ENCODE measurements at places on chromosomes 4 and X. TPM values are rescaled to one million over a fixed set of nuclear protein-coding genes. Genes with fewer than 3 reads are reported as not detected.

- DNase-seq: no peak
Observed at GRCh38 chr4:9898596-9899305, 117.3 kb downstream of the DRD5 start.

- no peak for DNase-seq
Observed at GRCh38 chrX:1592470-1593142, 1.2 kb downstream of the AKAP17A start.

- no peak for DNase-seq
Observed at GRCh38 chr4:189494407-189494806, 446.3 kb upstream of the FRG1 start.

GRCh38 chr4:1582227-1582626, 101.9 kb downstream of the FAM53A start:
- no peak for DNase-seq

GRCh38 chrX:18951032-18951431, 32.9 kb downstream of the PHKA2 start:
- DNase-seq: no peak

- no peak for DNase-seq
Observed at GRCh38 chr4:137300776-137301175, 231.5 kb downstream of the PCDH18 start.

GRCh38 chr4:20456407-20456806, 204.7 kb downstream of the SLIT2 start:
- DNase-seq: no peak

DNA sequence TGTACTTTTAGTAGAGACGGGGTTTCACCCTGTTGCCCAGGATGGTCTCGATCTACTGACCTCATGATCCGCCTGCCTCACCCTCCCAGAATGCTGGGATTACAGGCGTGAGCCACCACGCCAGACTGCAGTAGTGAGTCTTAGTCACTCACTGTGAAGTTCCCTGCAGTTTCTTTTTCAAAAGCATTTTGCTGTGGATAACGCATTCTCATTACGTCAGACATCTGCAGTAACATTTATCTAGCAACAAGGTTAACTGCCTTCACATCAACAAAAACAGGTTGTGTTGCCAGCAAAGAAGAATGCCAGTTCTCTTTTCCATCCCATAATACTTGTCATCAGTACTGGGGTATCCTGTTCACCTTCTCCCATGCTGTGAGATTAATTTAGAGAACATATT, 164.6 kb downstream of the DHRSX start:
- no peak for DNase-seq

The PCSK1N gene
- total RNA-seq: 12.4 TPM

The IL9R gene
- 0.07 TPM for total RNA-seq

Data from epithelial cell of proximal tubule (primary cell).